Thoracic aorta endothelial cell (primary cell): ENCODE measurements at places on chromosomes 11 and 22. TPM values are rescaled to one million over a fixed set of nuclear protein-coding genes. Genes with fewer than 3 reads are reported as not detected.

Gene BTBD18
- total RNA-seq = not detected in 2 replicates

Gene PGR
- total RNA-seq = under 0.01 and 0.14 TPM in 2 replicates

Gene BTG4
- total RNA-seq = not detected in 2 replicates

Gene DNAJB7
- not detected in 2 replicates for total RNA-seq

Gene FAM83F
- not detected in 2 replicates for total RNA-seq

Gene E2F8
- total RNA-seq = 9.0 and 12.8 TPM in 2 replicates

Gene IGLL1
- total RNA-seq = not detected in 2 replicates

Gene CHCHD10
- total RNA-seq = 12.6 and 15.6 TPM in 2 replicates
